ENCODE measurements at places on chromosomes 7 and 10.

- DNase-seq, result no peak
Measured at GRCh38 chr10:68139448-68140272, 30.4 kb downstream of the MYPN start.

- no peak for DNase-seq
Measured at GRCh38 chr7:107228291-107228690, 59.5 kb downstream of the HBP1 start.

GRCh38 chr7:28018020-28018419 is 162.6 kb downstream of the JAZF1 start:
- DNase-seq, result no peak

DNA sequence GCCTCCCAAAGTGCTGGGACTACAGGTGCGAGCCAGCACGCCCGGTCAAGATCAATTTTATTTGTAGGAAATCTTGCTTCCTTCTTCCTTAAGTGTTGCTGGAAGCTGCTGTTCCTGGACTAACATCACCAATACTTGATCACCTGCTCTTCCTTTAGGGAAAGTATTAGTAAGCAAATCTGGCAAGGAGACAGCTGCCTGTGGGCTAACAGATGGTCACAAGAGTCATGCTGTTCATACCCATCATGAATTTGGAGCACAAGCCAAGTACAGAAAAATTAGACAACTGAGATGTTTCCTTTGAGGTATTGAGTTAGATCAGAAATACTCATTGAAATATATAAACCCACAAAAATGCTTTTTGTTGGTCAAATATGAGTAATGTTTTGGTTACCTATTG is 27.9 kb downstream of the BAIAP2L1 start:
- DNase-seq, result no peak

GRCh38 chr7:157922576-157922975 is 585.8 kb downstream of the DNAJB6 start:
- no peak for DNase-seq

Data from C1 segment of cervical spinal cord (tissue), 14 donors.